ENCODE measurements at places on chromosomes 6 and 20. TPM values are rescaled to one million over a fixed set of nuclear protein-coding genes. Genes with fewer than 3 reads are reported as not detected.
A peak's percentile ranks its signal among the peaks of the same experiment; 100 is the strongest.

DNA sequence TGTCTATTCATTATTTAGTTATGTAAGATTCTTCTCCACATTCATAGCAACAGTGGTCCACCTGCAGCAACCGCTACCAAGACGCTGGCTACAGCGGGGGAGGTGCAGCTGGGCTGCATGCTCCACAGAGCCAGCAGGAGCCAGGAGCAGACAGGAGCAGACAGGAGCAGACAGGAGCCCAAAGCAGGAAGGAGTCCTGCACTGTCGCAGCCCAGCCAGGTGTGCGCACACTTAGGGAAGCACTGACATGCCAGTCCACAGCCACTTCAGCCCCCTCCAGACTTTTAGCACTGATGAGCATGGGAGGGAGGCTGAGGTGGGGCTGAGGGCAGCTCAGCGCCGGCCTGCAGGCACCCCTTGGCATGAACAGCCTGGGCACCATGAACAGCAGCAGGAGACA is 19.6 kb downstream of the KIF16B start:
- DNase-seq: no peak

DNA sequence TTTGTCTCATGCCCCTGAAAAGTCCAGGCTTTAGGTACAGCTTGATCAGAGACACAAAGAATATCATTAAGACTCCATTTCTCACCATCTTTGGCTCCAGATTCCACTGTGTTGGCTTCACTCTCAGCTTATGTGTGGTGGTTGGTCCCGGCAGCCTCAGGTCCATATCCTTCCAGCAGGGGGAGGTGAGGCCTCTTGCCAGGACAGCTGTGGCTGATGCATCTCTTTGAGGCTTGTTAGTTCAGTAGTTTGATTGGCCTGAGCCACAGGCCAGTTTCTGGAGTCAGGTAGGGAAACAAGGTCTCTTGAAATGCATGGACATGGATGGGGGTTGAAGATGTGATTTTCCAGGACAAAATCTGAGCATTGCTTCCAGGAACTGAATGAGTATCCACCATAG is 62.4 kb downstream of the JAG1 start:
- peak; percentile 69 for DNase-seq

DNA sequence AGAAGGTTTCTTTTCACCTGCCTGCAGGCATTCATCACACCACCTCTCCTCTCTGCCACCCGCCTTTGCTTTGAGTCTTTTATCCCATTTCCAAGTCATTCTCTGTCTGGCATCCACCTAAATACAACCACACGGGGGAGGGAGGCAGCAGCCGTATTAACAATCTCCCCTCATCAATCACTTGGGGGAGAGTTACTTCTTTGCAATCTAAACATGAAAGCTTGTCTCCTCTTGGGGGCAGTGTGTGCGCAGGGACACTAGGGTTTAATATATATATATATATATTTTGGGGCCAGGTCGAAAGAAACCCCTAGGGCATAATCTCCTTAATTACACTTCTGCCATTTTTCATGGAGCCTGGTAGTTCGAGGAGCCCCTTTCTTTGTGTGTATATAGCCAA is 214.5 kb downstream of the TSHZ2 start:
- DNase-seq: no peak

GRCh38 chr6:14616656-14617055 is 499.1 kb downstream of the CD83 start:
- DNase-seq: no peak

GRCh38 chr6:151229401-151230276 is 10.1 kb upstream of the AKAP12 start:
- DNase-seq: no peak

- no peak for DNase-seq
Measured at GRCh38 chr6:24950218-24950941, 14.6 kb upstream of the RIPOR2 start.

DNA sequence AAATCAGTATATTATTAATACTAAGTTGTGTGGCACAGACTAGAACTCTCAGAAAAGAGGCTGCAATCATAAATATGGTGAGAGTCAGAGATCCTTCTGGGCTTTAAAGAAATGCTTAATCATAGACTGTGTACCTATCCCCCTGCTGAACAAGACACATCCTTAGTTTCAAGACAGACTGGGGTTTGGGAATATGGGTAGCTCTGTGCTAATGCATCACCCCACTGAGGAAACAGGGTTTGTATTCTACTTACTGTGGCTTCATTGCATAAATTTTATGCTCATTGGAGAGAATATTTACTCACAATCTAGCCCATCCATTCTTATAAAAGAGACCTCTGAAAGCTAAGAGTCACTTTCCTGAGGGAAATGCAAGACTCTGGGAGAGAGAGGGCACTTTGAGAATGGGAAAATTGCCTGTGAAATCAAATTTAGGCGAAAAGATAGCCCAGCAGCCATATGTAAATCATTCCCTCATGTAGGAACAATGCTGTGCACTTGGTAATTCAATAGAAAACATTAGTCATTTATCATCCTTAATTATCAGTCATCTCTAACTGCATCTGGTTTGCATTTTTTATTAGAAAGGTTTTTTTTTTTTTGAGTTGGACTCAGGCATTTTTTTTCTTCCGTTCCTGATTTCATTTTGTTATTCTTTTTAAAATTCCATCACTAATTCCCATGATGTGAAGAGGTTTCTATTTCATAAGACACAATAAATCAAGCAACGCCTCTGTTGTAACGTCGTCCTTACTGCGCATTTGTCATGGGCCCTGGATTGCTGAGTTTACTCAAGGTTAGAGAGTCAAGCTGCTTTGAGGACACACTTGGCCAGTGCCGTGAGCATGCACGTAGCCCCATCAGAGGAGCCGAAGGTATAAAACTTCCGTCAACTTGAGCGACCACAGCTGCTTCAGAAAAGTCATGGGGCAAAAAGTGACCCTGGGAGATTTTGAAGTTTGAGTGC is 91.8 kb downstream of the TRMT11 start:
- DNase-seq: no peak

The BPIFB4 gene
- not detected for polyA plus RNA-seq

The SLC22A16 gene
- polyA plus RNA-seq: not detected

The TNFRSF6B gene
- polyA plus RNA-seq: 6.4 TPM

The BMP2 gene
- 0.91 TPM for polyA plus RNA-seq

GRCh38 chr6:127762284-127762683 is 138.6 kb downstream of the THEMIS start:
- DNase-seq: no peak

DNA sequence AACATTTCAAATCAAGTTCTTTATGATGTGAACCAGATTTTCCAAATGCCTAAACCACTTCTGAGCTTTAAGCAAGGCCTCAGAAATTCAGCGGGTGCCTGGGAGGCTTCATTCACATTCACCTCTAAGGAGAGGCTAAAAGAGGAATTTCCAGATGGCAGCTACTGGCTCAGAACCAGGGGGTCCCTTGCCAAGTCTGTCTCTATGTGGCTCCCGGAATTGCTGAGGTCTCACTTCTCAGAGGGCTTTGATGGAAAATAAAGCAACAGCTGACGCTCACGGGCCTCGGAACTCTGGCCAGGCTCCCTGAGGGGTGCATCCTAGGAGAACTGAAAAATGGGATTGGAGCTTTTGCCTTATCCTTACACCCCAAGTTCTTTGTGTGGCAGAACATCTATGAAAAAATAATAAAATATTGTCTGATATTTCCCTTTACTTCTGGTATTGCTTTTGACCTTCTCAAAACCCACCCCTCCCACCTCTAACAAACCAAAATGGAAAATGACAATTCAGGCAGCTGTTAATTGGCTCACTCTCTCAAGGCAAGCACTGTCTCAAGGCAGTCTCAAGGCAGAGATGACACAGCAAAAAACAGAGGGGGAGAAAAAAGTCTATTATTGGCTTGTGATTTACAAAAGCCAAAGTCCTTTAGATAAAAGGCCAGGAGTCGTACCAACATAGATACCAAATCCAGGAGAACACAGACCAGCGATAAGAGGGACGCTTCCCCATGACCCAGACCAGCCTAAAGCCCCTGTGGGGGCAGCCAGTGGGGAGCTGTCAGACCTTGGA is 21.8 kb upstream of the LRRN4 start:
- peak; percentile 79 for DNase-seq

The TMEM74B gene
- 0.55 TPM for polyA plus RNA-seq

The TEAD3 gene
- 34.1 TPM for polyA plus RNA-seq

DNA sequence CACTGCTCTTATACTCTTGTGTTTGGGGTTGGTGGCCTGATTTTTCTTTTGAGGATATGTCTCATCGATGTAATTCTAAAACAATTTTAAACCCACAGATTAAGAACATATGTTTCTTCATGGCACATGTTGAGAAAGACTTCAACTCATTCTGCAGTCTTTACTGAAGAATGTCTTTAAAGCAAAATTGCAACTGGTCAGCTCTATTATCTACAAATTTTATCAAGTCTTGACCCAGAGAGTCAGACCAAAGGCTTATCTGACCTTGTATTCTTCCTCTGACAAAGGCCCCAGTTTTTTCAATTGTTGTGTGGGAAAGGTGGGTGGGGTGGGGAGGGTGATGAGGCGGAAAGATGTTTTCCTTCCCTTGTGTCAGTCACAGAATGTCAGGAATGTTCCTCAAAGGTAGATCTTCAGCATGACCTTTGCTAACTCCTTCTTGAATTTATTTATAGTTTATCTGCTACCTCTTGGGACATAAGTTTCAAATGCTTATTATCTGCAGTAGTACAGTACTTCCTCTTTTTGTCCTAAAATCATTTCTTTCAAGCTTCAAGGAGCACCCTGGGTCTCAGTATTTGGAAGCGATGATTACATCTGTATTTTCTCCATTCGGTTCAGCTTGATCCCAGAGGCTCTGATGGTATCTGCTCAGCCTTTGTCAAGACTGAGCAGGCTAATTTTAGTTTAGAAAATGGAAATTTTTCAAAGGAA is 63.2 kb upstream of the TIAM2 start:
- no peak for DNase-seq

The BYSL gene
- 5.0 TPM for polyA plus RNA-seq

The PRICKLE4 gene
- 1.9 TPM for polyA plus RNA-seq

GRCh38 chr6:70424291-70424690 is 11.0 kb downstream of the FAM135A start:
- DNase-seq: no peak

DNA sequence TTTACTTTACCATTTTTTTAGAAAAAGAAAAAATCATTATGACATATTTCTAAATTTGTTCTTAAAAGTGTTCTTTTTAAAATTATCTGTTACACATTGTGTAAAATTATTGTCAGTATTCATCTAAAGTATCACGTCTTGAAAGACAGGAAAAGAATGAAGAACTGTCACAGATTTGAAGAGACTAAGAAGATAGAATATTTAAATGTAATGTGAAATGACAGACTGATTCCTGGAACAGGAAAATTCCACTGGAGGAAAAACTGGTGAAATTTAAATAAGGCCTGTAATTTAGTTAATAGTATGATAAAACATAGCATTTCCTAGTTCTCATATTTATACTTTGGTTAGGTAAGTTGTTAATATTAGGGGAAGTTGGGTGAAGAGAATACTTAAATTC is 52.8 kb upstream of the RUNX2 start:
- DNase-seq: no peak

- DNase-seq: no peak
Measured at GRCh38 chr6:52739627-52740026, 23.6 kb downstream of the GSTA2 start.

The MYBL2 gene
- 0.08 TPM for polyA plus RNA-seq

Data from heart left ventricle (tissue), 16 donors.